Fibroblast of skin of abdomen (primary cell): ENCODE measurements at places on chromosomes 13 and 19.

DNA sequence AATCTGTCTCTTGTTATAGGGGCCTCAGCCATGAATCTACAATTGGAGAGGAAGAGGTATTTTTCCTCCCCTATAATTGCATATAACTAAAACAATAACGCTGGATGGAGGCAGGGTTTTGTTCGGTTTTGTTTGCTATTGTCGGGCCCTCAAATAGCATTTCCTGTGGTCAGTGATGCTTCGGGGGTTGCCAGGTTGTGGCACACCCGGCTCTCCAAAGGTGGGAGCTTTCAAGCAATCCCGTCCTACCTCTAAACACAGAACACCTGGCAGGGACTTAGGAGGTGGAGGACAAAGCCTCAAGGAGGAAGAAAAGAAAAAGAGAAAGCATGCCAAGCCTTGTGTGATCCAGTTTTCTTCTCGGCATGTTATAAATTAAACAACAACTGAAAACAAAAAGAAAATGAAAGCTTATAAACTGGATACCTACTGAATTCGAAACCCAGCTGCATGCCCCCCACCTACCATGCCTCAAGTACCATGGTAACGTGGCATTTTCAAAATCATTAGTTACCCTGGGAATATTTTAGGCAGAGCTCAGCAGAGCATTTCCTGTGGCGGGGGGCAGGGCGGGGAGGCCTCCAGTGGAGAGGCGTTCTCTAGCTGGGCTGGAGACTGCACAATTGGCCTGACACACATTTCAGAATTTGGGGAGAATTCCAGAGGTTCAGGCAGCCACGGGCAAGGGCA, 213.8 kb downstream of the DCLK1 start:
- no peak for DNase-seq

DNA sequence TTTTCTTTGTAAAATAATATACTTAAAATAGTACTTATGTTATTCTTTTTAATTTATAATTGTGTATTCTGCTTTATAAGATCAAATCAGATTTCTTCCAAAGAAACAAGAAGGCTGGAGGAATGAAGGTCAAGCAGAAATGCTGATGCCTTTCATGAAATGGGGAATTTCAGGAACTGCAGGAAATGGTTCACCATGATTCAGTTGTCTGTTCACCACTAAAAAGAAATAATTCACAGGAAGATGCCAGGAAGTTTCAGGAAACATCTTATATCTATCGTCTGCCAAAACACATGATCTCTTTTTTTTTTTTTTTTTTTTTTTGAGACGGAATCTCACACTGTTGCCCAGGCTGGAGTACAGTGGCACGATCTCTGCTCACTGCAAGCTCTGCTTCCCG, 15.7 kb upstream of the SCEL start:
- peak; percentile 48 for DNase-seq

DNA sequence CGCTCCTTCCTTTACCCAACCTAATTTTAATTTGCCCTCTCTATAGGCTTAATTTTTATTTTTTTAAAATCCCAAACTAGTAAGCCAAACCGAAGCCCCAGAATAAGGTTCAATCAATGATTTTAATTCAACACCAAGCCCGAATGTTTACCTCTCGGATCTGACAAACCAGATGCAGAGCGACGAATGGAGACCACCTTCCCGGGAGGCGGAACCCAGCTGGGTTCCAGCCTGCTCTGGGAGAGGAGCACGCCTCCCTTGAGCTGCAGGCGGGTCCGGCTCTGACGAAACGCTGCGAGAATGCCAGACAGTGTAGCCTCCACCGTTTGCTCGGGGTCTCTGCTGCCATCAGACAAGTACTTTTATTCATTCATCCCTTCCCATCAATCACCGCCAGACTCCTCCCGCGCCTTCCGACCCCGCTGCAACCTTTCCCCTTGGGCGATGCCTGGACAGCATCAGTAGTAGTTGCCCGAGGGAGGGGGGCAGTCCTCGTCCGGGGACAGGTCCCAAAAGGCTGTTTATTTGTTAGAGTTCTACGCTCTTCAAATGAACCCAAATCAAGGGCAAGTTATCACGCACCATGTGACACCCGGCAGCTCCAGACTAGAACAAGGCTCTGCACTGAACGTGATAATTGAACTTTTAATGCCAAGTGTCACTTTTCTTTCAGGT, 752 bp upstream of the EDNRB start:
- DNase-seq: peak; percentile 29

DNA sequence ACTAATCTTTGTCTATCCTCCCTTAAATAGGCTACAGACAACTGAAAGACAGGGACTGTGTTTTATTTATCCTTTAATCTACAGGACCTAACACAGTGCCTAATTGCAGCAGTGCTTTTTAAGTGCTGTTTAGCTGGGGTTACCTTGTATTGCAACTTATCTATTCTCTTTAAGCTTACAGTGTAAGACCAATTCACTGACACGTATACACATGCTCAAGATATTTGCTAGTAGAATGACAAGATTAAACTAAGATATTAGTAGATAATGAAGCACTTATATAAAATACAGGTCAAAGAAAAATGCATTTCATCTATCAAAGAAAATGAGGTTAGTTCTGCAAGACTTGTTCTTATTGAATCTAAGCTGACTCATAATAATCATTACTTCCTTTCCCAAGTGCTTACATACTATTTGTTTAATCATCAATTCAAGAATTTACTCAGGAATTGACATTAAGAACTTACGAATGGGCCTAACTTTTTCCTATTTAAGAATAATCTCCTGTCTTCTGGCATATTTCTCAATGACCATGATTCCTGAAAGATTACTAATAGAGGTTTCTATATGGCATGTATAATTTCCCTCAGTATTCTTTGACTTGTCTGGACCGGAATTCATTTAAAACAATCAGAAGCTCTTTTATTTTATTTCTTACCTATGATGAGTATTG, 75.8 kb upstream of the MAB21L1 start:
- peak; percentile 86 for DNase-seq

GRCh38 chr13:33793726-33794125, 24.2 kb upstream of the RFC3 start:
- no peak for DNase-seq
